ENCODE measurements at places on chromosomes 7 and 10.

- DNase-seq: no peak
Measured at GRCh38 chr10:123327450-123327849, 173.2 kb downstream of the BUB3 start.

- no peak for DNase-seq
Measured at GRCh38 chr7:27670676-27671075, 8.0 kb upstream of the HIBADH start.

DNA sequence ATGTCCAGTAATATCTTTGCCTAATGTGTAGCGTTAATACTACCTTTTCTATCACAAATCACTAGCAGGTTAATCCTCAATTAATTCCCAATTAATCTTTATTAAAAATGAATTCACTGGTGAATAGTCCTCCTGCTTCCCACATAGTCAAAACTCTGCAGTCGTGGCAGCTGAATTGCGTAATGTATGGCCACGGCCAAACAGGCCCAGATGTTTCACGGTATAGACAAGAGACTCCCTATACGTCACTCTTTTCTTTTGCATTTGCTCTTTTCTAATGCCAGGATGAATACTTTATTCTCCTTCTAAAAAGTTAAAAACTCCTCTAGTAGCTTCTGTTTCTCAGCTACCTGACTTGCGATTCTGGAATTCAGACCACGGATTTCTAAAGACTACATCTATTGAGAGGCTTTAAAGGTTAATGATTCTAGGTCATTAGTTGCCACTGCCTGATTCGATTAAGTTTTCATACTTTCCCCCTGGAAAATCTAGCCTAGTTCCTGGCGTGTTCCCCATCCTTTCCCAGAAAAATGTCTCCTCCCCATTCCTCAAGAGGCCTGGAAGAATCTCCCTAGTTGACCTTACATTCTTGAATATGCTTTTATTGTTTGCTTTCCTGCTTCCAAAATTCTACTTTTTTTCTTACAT lies 16.9 kb downstream of the MEOX2 start:
- no peak for DNase-seq

- DNase-seq: peak; percentile 61
Measured at GRCh38 chr10:125661941-125662515, 20.9 kb downstream of the TEX36 start.

DNA sequence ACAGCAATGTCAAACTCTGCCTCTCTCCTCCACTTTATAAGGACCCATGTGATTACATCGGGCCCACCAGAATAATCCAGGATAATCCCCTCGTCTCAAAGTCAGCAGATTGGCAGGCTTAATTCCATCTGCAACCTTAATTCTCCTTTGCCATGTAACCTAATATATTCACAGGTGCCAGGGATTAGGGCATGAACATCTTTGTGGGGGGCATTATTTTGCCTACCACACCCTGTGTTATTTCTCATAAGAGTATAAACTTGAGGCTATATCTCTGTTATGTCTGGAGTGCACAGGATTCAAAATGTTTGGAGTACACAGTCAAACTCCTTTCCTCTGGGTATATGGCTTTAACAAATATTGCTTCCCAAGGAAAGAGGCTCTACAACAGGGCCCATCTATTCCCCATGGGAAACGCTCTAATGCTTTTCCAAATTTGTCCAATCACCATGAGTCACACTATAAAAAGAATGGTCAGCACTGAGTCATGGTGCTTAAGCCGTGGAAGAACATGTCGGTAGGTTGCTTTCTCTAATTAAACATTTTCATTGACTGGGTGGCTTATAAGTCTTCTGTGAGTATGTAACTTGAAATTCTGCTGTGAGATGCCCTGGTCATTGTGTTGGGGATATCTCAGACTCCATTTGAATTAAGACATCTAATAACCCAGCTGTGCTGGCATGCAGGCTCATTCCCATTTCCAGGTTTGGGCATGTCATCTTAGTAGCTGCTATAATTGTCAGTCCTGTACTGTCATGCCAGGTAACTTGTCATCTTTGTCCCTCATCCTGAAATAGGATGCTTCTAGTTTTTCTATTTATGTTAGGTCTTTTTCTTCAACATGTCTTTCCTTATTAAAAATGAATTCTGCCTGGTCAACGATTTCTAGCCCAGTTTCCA lies 11.5 kb upstream of the AKR1B10 start:
- peak; percentile 86 for DNase-seq

GRCh38 chr10:97020452-97021400 lies 165.0 kb downstream of the SLIT1 start:
- DNase-seq: no peak

GRCh38 chr10:82796510-82796909 lies 921.5 kb downstream of the NRG3 start:
- DNase-seq: no peak

GRCh38 chr7:21338728-21339164 lies 89.1 kb upstream of the SP4 start:
- DNase-seq: no peak

GRCh38 chr7:41875513-41875912 lies 172.6 kb upstream of the INHBA start:
- no peak for DNase-seq

DNA sequence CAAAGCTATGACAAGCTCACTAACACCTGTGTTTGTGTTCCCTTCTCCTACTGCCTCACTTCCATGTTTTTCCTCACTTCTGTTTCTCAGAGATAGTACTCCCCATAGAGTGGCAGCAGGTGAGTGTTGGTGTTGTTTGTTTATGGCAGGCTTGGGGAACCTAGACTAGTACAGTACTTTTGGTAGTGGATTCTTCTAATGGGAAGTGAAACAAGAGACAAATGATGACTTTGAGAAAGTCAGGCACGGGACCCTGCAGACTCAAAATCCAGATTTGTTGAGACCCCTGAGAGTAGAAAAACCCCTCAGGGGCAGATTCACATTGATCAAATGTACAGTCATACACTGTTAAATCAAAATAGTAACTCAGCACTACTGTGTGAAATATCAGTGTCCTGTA lies 6.4 kb upstream of the CFAP69 start:
- no peak for DNase-seq

DNA sequence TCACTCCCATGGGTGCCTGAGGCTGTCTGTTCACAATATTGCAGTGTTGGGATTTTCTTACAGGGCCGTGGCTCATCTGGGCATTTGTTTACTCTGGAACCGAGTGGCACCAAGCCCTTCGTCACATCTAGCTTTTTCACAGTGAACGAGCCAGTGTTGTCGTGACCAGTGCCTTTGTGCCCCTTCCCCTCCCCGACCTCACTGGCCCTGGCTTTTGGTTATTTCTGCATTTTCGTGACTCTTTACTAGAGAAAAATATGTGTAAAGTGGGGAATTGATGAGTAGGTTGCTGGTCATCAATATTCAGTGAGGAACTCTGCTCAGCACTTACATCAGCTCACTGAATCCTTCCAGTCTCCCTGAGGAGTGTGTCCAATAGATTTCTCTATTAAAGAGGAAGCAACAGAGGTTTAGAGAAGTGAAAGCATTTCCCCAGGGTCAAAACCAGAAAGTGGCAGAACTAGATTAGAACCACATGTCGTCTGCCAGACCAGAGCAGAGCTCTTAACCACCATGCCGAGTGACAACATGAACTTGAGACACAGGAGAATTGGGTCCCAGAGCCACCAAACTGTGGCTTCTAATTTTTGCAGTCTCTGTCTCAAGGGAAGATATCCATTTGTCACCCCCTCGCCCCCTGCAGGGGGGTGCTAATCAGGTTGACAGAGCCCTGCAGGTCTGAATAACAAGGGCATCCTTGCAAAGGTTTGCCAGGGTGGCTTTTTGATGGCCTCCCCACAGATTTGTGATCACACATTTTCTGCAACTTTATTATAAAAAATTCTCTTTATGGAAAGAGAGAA lies 125.3 kb downstream of the CHN2 start:
- no peak for DNase-seq

- no peak for DNase-seq
Measured at GRCh38 chr7:64433590-64433989, 119.8 kb downstream of the ZNF736 start.
